ENCODE measurements at places on chromosomes 13 and 19. TPM values are rescaled to one million over a fixed set of nuclear protein-coding genes. Genes with fewer than 3 reads are reported as not detected.

Gene ZIC5
- 0.05 TPM for polyA plus RNA-seq

Gene BEST2
- not detected for polyA plus RNA-seq

Gene TEX101
- polyA plus RNA-seq = not detected

Gene PRSS57
- polyA plus RNA-seq = 0.43 TPM

Gene AKAP8L
- 129 TPM for polyA plus RNA-seq

Gene A1BG
- 1.4 TPM for polyA plus RNA-seq

Gene CCDC169
- polyA plus RNA-seq = 4.5 TPM

DNA sequence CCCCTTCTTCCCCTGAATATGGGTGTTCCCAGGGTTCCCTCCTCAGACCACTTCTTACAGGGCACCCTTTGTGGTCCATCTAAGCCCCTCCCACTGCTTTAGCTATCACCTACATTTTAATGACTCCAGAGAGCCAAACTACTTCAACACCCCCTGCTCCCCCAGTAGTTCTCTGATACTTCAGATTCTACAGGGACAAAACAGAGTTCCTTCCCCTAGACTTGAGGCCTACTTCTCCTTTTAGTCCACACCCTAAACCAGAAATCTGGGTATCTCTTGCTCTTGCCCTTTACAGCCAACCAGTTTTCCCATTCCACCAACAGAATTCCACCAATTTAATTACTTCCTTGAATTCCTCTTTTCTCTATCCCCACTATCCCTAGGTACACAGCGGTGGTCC, 107.2 kb downstream of the KCNRG start:
- no peak for DNase-seq

- DNase-seq = no peak
Measured at GRCh38 chr19:34350161-34350561, 14.8 kb upstream of the GPI start.

GRCh38 chr19:38209671-38210457, 14.2 kb downstream of the DPF1 start:
- DNase-seq = no peak

DNA sequence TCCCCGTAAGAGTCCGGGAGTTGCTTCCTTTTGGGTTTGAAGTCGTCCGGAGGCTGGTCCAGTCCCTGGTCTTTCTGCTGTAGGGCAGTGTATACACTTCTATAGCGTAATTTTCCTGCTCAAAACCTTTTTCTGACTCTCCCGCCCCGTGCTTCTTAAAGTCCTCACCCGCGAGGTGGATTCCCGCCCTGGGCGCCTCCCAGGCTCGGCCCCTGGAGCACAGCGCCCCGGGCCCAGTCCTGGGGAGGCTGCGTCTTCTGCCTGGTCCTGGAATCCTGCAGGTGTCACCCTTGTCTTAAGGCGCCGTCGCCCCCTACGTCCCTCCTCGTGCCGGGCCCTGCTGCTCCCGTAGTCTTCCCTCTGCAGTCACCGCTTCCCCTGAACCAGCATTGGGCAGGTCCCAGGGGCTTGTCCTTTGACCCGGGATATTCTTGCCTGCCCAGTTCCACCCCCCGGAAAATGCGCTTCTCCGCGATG, 34.4 kb upstream of the ZNF808 start:
- DNase-seq = peak; percentile 19

DNA sequence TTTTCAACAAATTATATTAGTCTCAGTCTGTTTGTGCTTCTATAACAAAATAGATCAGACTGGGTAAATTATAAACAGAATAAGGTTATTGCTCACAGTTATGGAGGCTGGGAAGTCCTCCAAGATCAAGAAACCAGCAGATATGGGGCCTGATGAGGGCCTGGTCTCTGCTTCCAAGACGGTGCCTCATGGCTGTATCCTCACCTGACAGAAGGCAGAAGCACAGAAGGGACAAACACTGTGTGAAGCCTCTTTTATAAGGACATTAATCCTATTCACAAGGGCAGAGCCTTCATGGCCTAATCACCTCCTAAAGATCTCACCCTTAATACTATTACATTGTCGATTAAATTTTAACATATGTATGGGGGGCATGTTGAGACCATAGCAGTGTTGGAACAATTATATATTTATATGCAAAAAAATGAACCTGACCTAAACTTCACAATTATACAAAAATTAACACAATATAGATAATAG, 12.7 kb downstream of the F10 start:
- no peak for DNase-seq

- DNase-seq = no peak
Measured at GRCh38 chr13:113654175-113654560, 3.8 kb downstream of the ATP4B start.

GRCh38 chr13:30690282-30691188, 44.8 kb upstream of the ALOX5AP start:
- no peak for DNase-seq

DNA sequence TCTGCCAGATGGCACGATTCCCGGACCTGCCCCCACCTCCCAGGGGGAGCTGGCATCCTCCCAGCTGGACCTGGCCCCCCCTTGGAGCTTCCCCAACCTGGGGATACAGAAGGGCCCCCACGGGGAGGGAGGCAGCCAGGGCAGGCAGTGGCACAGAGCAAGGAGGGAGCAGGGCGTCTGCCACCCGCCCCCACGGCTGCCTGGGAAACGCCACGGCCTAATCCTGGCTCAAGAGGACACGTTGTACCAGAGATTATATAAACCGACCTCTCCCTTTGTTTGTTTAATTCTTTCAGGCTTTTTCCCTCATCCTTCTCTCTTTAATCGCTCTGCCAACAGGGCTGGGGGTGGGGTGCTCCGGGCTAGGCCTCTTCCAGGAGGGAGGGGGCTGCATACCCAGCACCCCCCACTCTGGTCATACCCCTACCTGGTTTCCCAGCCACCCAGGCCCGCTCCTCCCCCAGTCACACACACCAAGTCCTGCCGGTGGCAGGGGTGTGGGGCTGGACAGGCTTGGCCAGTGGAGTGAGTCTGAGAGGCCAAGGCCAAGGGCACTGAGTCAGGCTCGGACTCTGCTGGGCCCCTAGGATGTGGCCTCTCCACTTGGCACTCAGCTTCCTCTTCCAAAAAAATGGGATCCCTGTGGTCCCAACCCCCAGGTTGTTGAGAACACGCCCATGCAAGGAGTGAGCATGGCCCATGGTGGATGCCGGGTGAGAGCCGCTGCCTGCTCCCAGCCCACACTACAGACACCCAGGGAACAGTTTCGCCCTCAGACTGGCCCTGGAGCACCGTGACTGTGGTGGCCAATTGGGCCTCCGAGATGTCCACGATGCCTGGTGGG, 29.5 kb upstream of the NFIC start:
- no peak for DNase-seq

- DNase-seq = no peak
Measured at GRCh38 chr19:14248578-14249011, 42.6 kb upstream of the ADGRL1 start.

Data from left renal cortex interstitium (tissue), 4 donors.